ENCODE measurements at places on chromosomes 4 and X.
A peak's percentile ranks its signal among the peaks of the same experiment; 100 is the strongest.

DNA sequence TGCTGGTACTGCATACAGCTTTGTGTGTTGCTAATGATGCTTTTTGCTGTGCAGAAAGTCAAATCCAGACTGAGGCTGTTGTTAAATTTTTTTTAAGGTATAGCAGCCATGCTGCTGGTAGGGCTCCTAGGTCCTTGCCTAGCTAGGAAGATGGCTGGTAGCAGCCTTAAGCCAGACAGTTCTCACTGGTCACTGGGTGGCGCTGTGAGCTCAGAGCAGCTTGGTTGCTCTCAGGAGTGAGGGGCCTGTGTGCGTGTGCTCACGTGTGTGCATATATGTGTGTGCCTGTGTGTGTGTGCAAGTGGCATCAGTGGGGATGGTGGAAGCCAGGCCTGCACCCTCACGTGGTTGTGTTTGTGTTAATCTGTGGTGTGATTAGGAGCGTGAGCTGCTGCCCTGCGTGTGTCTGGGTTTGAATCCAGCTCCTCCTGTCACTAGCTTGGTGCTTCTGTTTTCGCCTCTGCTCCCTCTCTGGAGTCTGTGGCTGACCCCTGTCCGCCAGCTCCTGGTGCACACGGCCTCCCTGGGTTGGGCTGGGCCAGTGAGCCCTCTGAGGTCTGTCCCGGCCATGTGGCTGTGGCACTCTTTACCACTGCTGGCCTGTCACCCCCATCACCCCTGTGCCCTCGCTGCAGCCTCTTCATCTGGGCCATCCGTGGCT, 46.1 kb downstream of the SORCS2 start:
- no peak for DNase-seq

DNA sequence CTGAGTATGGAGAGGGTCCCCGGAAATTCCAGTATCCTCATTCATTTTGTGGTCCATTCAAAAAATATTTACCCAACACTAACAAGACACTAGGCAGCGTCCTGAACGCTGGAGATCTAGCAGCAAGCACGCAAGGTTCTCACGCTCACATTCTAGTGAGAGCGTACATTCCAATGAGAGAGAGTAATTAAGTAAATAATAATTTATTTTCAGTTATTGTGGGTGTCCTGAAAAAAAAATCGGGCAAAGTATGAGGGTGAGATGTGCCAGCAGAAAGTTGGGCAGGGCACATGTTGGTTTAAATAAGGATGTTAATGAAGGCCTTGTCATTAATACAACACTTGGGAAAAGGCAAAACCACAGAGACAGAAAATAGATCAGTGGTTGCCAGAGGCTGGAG, 4.0 kb upstream of the TMEM156 start:
- DNase-seq: peak; percentile 53

GRCh38 chr4:47720787-47721186, 117.1 kb downstream of the CORIN start:
- no peak for DNase-seq

DNA sequence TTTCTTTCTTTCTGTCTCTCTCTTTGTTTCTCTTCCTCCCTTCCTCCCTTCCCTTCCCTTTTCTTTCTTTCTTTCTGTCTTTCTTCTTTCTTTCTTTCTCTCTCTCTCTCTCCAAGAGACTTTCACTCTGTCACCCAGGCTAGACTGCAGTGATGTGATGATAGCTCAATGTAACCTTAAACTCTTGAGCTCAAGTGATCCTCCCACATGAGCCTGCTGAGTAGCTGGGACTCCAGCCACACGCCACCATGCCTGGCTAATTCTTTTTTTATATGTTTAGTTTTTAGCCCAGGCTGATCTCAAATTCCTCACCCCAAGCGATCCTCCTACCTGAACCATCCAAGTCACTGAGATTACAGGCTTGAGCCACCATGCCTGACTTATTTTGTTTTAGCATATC, 64.3 kb upstream of the EMCN start:
- no peak for DNase-seq

DNA sequence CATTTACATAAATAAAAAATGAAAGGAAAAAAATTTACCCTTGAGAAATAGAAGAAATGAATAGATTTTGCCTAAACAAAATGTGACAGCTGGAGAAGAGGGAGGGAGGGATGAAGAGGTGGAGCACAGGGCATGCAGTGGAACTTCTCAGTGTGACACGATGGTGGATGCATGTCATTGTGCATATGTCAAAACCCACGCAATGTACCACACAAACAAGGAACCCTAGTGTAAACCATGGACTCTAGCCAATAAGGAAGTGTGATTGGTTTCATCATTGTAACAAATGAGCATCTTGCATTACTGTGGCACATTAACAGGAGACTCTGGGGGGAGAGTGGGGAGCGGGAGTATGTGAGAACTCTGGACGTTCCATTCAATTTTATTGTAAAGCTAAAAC, 58.6 kb downstream of the GATB start:
- no peak for DNase-seq

DNA sequence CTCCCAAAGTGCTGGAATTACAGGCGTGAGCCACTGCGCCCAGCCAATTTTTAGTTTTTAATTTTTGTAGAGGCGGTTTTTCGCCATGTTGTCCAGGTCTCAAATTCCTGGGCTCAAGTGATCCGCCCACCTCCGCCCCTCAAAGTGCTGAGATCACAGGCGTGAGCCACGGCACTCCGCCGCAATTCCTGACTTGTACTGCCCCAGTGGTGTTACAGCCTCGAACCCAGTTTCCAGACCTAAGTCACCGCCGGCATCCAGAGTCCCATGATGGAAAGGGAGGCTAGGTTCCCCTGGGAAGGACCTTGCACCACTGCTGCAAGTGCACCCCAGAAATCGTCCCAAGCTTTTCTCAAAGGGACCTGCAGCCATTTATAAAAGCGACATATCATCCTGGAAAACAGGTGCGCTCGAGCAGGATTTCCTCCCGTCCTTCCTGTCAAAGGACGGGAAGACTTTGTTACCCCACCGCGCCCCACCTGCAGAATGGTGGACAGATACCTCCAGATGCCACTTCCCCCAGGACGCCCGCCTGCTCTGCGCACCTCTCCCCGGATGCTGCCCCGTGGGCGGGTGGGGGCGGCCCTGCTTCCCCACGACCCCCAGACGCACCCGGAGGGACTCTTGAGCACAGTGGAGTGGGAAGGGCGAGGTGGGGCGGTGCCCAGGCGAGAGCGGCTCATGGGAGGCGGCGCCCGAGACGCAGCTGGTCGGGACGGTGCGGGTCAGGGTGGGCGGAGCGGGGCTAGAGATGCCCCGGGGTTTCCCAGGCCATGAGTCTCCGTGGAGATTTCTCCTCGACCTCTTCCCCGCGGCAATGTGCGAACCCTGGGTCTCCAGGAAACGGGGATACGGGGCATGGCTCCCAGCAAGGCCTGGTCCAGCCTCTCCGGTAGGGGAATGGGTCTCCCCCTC, 947 bp upstream of the RPL10 start:
- no peak for DNase-seq

DNA sequence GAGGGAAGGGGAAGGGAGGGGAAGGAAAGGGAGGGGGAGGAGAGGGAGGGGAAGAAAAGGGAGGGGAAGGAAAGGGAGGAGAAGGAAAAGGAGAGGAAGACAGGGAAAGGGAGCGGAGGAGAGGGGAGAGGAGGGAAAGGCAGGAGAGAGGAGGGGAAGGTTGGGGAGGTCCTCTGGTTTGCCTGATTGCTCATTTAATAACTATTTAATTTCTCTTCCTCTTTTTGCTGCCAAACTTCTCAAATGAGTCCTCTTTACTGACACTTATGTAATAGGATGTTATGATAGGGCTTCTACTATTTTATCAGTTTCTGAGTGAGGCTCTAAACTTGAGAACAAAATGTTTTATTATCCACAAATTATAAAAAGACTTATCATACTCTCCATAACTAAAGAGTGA, 35.4 kb upstream of the PPA2 start:
- no peak for DNase-seq

- DNase-seq: no peak
These were observed 2.1 kb downstream of the CNGA2 start for GRCh38 chrX:151736685-151737084.

- DNase-seq: no peak
These were observed 464.1 kb downstream of the IDS start for GRCh38 chrX:149040873-149041535.

GRCh38 chrX:116317409-116317808, 119.0 kb upstream of the SLC6A14 start:
- DNase-seq: no peak

Data from AG04449 (cell line).